ENCODE measurements at places on chromosomes 5 and 9. TPM values are rescaled to one million over a fixed set of nuclear protein-coding genes. Genes with fewer than 3 reads are reported as not detected.

The CERCAM gene
- 2.2 TPM for total RNA-seq

DNA sequence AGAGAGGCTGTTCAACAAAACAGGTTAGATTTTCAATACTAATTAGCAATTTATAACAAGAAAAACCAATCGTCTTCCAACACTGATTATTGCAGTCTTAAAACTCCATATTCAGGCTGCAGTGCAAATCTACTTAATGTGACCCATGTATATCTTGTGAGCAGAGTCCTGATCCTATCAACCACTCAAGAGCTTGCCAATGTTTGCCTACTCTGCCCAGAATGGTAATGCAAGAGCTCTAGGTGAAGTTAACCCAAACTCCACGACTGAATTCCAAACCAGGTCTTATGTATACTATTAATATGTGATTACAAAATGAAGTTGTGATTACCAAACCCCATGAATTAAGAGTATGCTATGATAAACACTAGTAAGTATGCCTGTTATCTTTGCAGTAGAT is 17.1 kb downstream of the EFNA5 start:
- no peaks in the 10 kb centered on the region for H3K36me3 ChIP-seq
- H3K27me3 ChIP-seq: no peaks in the 10 kb centered on the region
- no peak overlapping the region for H3K4me3 ChIP-seq
- no peaks in the 10 kb centered on the region for H3K4me1 ChIP-seq

GRCh38 chr5:157562111-157562581 is 13.4 kb downstream of the ADAM19 start:
- H3K4me3 ChIP-seq: peak overlapping the region; percentile 10
- peak; percentile 50 for DNase-seq
- peaks cover 41% of the 10 kb centered on the region for H3K4me1 ChIP-seq
- H3K36me3 ChIP-seq: no peaks in the 10 kb centered on the region
- no peaks in the 10 kb centered on the region for H3K27me3 ChIP-seq

DNA sequence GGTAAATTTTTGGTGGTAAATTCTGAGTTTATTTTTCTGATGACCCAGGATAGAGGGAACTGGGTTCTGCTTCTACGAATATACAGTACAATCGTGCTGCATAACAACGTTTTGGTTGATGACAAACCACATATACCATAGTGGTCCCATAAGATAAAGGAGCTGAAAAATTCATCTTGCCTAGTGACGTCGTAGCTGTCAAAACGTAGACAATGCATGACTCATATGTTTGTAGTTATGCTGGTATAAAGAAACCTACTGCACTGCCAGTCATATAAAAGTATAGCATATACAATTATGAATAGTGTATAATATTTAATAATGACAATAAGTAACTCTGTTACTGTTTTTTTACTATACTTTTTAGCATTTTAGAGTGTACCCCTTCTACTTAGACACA is 244.0 kb downstream of the GAS1 start:
- H3K27me3 ChIP-seq: no peaks in the 10 kb centered on the region
- no peaks in the 10 kb centered on the region for H3K36me3 ChIP-seq
- H3K27ac ChIP-seq: no peak overlapping the region
- no peak overlapping the region for H3K4me3 ChIP-seq
- no peak for DNase-seq

- no peaks in the 10 kb centered on the region for H3K4me1 ChIP-seq
- H3K4me3 ChIP-seq: no peak overlapping the region
- DNase-seq: peak; percentile 47
- H3K36me3 ChIP-seq: no peaks in the 10 kb centered on the region
Measured at GRCh38 chr9:127283917-127284497, 19.4 kb downstream of the GARNL3 start.

DNA sequence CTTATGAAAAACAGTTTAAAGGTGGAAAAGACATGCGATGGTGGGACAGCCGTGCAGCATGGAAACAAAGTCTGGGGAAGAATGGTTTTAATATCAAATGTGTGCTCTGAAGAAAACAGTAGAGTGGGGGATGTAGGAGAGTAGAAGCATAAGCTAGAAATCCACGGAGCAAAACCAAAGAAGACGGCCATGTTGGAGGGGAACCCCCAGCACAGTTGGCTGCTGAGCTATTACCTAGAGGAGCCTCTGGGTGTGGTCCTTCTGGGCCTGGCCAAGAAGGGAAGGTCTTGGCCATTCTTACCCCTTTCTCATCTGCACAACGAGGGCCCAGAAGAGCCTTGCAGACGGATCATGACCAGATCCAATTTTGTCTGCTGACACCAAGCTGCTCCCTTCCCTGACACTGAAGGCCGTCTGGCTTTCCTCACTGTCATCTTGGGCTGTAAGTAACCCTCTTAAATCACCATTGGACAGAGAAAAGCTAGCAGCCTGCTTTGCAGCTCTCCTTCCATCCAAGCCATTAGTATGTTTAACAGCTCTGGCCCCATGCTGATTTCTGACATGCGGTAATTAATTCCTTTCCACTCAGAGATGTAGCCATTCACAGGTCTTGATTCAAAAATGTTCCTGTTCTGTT is 189.5 kb downstream of the SEC61B start:
- no peak overlapping the region for H3K4me3 ChIP-seq
- no peak overlapping the region for H3K27ac ChIP-seq
- H3K4me1 ChIP-seq: no peaks in the 10 kb centered on the region
- no peaks in the 10 kb centered on the region for H3K27me3 ChIP-seq
- no peak for DNase-seq
- H3K36me3 ChIP-seq: no peaks in the 10 kb centered on the region

DNA sequence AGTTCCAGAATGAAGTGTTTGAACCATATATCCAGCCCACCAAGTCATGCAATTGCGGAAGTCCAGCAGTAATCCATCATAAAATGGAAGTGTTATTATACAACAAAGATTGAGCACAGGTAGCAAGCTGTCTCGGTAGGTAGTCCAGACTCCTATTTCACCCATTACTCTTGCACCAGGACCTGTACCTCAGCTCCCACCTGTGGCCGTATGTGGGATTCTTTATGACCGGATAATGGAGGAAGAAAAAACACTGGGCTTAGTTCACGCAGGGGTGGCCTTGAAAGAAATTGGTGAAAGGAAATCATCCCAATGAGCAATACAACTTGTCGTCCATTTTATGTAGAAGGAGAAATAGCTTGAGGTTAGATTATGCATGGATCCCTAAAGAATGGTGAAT is 216.3 kb downstream of the ESM1 start:
- H3K36me3 ChIP-seq: no peaks in the 10 kb centered on the region
- H3K4me3 ChIP-seq: no peak overlapping the region
- no peak for DNase-seq
- no peaks in the 10 kb centered on the region for H3K4me1 ChIP-seq

GRCh38 chr5:73709536-73710129 is 83.6 kb downstream of the ARHGEF28 start:
- H3K4me3 ChIP-seq: no peak overlapping the region
- DNase-seq: no peak
- no peaks in the 10 kb centered on the region for H3K4me1 ChIP-seq
- H3K36me3 ChIP-seq: no peaks in the 10 kb centered on the region
- no peaks in the 10 kb centered on the region for H3K27me3 ChIP-seq
- H3K27ac ChIP-seq: no peak overlapping the region

The CA9 gene
- total RNA-seq: not detected

The ACOT12 gene
- total RNA-seq: 0.53 TPM

The WDR5 gene
- total RNA-seq: 39.3 TPM

The C5orf58 gene
- total RNA-seq: not detected

- no peaks in the 10 kb centered on the region for H3K36me3 ChIP-seq
- H3K4me1 ChIP-seq: peaks cover 20% of the 10 kb centered on the region
- peak overlapping the region; percentile 56 for H3K27ac ChIP-seq
- peak; percentile 50 for DNase-seq
Measured at GRCh38 chr9:129164246-129164930, 13.7 kb downstream of the IER5L start.

Data from gastrocnemius medialis (tissue), 4 donors.